CD4-positive, alpha-beta T cell treated with Interleukin-10 for 1 hour (primary cell): ENCODE measurements at places on chromosomes 1 and 21.

DNA sequence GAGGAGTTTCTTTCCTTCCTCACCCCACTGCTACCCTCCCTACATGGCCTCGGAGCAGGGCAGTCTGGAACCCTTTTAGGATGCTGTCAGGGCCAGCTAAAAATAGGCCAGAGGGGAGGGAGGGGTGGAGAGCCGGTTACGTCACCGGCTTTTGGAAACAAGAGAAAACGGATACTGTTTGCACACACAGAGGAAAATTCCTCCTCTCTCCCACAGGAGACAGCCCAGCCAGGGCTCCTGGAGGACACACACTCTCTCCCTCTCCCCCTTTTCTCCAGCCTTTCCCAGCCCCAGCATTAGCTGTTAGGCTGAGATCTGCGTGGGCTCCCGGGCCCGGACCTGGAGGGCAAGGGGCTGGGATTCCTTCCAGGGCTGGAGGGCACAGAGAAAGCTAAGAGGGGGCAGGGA, 20.0 kb upstream of the ALDH4A1 start:
- no peak for DNase-seq

DNA sequence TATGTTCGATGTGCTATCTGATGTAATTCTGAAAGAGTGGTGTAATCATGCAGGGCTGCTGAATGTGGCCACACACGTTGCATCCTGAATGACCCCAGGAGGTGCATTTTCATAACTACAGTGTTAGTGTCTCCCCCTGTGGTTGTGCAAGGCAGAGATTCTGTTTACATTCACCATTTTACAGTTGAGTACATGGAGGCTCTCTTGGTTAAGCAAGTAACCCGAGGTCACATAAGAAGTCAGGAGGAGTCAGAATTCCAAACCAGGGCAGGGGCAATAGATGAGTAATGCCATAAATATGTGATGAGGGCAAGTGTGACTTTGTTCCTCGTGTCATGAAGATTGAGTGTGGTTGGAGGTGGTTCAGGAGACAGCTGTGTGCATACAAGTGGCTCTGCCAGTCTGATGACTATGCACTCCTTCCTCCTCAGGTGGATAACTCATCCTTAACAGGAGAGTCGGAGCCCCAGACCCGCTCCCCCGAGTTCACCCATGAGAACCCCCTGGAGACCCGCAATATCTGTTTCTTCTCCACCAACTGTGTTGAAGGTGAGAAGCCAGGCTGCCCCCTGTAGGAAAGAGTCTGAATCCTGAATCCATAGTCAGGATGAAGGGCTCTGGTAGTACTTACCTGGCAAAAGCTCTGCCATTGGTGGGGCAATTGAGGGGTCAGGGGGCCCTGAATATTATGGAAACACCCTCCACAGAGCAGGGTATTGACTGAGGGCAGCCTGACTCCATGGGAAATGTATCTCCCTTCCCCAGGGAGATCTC, 9.3 kb downstream of the ATP1A2 start:
- DNase-seq: no peak

- no peak for DNase-seq
These were observed 52.8 kb downstream of the FHAD1 start for GRCh38 chr1:15299806-15300205.

- no peak for DNase-seq
These were observed 57.6 kb downstream of the RUNX1 start for GRCh38 chr21:34991366-34991957.

DNA sequence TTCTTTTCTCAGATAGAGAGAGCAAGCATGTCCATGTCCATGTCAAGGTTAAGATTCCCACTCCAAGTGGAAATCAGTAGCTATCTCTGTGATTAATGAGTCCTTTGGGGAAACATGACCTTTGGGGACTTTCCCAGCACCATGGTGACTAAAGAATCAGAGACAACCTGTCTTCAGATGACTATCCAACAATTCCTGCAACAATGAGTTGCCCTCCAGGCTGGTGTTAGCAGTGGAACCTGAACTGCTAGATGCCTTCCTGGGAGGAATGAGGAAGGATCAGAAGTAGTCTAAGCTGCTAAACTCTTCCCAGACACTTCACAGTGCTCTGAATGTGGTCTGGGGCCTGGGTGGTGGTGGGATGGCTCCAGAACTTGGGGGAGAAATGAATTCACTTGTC, 6.5 kb downstream of the S100A9 start:
- no peak for DNase-seq

GRCh38 chr1:208068908-208069307, 158.0 kb upstream of the CD34 start:
- DNase-seq: no peak

GRCh38 chr1:14519976-14520375, 78.5 kb upstream of the KAZN start:
- DNase-seq: no peak

GRCh38 chr1:216223486-216223885, 199.8 kb downstream of the USH2A start:
- DNase-seq: no peak
